ENCODE measurements at places on chromosomes 5 and 9.

GRCh38 chr9:108094676-108094993 lies 605.1 kb upstream of the KLF4 start:
- no peak for DNase-seq

- no peak for DNase-seq
Observed at GRCh38 chr5:133750856-133751255, 138.5 kb upstream of the FSTL4 start.

DNA sequence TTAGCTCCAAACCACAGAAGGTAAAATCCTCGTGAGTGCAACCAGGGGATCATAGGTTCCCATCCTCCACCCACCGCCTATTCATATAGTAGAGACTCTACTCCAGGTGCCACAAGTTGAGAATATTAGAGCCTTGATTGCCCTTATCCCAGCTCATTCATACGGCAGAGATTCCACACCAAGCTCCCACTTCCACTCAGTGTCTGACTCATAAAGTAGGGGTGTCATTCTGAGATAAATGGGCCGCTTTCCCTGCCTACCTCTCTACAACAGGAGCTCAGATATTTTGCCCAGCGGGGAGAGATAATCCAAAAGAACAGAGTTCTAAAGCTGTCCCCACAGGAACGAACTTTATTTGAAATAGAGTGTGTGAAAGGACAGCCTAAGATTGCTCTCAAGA lies 9.4 kb downstream of the SLC22A4 start:
- no peak for DNase-seq

DNA sequence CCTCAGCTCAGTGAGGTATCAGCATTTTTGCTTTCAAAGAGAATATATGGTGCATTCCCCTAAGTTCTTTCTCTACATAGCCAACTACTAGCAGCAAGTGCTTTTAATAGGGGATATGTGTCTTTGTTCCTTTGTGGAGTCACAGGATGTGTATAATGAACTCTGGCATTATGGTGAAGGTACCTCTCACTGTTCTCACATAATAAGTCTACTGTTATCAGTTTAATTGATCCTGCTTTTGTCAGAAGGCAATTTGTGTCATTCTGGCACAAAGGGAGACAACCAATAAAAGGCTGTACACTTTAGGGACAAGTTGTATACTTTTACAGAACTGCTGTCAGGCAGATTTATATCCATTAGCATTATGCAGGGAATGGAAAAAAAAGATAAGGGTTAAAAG lies 531.4 kb upstream of the RIOK2 start:
- DNase-seq: no peak

- DNase-seq: no peak
Observed at GRCh38 chr5:36777105-36777757, 99.3 kb upstream of the NIPBL start.
